ENCODE measurements at places on chromosomes 16 and 17.
A peak's percentile ranks its signal among the peaks of the same experiment; 100 is the strongest.

DNA sequence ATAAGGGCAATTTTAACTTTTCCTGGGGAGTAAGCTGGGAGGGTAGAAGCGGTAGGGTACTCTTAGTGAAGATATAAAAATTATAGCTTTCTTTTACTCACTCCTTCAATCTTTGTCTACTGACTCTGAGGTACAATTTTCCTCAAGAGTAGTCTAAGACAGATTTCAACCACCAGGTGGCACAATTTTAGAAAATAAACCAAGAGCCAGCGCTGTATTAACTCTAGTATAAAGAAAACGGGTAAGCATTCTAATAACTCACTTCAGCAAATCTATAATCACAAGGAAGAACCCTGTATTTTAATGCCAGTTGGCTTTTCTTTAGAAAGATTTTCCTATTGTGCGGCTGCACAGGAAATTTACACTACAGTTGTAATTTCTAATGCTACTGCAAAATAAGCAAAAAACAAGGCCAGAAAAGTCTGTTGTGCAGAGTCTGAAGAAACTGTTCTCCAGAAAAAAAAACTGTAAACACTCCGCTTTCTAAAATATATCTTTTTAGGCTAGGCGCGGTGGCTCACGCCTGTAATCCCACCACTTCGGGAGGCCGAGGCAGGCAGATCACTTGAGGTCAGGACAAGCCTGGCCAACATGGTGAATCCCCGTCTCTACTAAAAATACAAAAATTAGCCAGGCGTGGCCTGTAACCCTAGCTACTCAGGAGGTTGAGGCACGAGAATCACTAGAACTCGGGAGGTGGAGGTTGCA is 1.9 kb downstream of the CMC2 start:
- DNase-seq, result peak; percentile 69

DNA sequence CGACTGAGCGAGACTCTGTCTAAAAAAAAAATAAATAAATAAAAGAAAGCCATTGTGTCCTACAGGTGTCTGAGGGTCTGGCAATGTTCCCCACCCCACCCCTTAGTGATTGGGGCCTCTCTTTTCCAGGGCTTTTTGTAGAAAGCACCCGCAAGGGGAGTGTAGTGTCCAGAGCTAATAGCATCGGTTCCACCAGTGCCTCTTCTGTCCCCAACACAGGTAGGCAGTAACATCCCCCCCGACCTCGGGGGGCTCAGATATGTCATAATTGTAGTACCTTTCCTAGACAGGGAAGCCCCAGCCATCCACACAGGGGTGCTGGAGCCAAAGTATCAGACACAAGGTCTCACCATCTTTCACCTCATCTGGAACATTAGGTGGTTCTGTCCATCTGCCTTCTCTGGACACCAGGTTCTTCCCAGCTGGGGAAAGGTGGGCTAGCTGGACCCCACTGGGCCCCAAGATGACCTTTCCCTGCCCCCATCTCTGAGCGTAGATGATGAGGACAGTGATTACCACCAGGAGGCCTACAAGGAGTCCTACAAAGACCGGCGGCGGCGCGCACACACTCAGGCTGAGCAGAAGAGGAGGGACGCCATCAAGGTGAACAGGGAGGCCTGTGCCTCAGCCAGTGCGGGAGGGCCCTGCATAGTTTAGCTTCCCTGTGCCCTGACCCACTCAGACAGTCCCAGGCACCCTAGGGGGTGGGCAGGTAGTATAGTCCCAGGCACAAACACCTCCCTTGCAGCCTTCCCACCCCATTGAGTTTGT is 1.6 kb downstream of the MLX start:
- DNase-seq, result no peak

DNA sequence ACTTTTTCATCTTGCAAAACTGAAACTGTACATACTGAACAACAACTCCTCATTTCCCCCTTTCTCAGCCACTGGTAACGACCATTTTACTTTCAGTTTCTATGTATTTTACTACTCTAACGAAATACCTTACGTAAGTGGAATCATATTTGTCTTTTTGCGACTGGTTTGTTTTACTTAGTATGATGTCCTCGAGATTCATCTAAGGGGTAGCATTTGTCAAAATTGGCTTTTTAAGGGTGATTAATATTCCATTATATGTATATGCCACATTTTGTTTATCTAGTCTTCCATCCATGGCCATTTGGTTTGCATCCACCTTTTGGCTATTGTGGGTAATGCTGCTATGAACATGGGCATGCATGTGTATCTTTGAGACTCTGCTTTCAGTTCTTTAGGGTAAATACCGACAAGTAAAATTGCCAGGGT is 10.4 kb downstream of the KPNB1 start:
- DNase-seq, result peak; percentile 73

DNA sequence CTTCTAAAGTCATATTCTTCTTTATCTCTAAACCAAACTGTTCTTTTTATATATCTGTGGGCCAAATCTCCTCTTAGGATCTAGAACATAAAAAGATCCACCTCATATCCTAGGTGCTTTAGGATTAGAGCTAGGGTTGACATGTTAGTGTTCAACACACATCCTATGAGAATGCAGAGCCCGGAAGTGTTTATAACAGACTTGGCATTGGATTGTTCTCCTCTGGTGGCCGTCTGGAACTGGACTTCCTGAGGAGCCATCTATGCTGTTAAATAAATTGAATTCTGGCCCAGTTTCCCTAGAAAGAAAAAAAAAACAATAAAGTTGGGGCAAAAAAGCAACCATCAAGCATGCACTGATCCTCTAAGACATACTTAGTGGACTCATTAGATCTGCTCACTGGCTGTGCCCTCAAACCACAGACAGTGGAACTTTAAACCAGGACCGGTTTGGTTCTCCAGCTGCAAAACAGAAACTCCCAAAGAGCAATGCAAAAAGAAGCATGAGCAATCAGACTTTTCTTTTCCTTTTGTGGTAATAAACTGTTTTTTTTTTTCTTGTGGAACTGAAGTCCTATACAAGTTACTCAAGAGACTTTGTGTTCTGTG is 182.5 kb downstream of the ZNF18 start:
- DNase-seq, result no peak

- DNase-seq, result peak; percentile 53
These were observed 1.8 kb downstream of the CNTNAP4 start for GRCh38 chr16:76278980-76279379.

- DNase-seq, result no peak
These were observed 145.8 kb downstream of the SPACA3 start for GRCh38 chr17:33137426-33137825.

DNA sequence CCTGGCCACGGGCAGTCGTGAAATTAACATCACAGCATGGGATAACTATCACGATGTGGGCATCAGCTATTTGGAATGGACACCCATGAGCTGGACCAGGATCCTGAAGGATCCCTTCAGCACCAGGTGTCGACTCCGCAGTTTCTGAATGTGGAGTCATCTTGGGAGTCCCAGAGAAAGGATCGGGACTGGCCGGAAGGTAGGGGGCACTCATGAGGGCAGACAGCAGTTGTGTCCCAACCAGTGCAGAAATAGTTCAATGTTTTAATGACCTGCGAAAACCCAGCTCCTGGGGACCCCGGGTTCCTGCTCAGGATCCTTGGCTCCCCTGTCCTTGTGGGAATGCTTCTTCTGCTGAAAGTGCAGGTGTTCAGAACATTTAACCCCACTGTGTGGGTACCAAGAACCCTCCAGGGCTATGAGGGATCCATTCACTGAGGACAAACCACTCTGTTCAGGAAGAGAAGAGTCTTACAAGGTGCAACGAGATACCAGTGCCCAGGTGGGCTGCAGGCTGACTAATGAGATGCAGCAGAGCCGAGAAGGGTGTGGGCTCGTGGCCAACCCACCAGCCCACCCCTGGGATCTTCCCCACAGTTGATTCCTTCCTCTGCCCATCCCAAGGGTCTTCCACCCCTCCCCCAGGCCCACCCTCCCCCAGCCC is 154.8 kb downstream of the SALL1 start:
- no peak for DNase-seq

DNA sequence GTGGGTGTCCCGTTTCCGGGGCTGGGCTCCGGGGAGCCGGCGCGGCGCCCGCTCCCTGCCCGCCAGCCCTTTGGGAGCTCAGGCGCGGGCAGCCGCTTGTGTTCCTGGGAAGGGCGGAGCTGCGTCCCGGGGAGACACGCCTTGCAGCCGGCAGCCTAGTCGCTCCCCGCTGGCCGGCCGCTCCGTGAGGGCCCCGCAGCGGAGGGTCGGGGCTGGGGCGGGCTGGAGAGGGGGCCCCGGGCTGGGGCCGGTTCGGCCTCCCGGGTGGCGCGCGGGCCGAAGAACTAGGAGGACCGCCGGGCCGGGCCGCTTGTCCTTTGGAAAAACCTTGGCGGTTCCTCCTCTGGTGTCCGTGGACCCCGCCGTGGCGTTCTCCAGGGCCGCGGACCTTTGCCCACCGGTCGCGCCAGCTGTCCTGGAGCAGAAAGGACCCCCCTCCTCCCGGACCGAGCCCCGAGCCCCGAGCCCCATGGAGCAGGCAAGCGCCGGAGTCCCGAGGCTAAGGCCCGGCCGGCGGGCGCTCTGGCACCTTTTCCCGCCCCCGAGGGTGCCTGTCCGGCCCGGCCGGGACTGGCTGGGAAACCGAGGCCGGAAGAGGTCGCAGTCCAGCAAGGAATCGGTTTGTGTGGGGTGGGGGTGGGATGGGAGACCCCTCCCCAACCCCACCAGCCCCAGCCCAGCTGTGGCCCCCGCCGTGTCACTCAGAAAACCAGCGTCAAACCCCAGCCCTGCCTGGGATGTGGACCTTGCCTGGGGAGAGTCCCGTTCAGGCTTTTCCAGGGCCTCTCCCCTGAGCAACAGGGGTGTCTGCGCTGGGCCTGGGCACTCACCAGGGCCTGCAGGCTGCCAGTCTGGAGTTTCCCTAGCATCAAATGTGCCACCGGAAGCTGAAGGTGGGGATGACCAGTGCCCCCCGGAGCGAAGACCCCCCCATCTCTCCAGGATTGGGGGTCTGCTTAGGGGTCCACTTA is 6.8 kb upstream of the TBC1D3B start:
- DNase-seq, result peak; percentile 62
